Activated naive CD4-positive, alpha-beta T cell treated with anti-CD3 and anti-CD28 coated beads, Interleukin-2, amount 50 U/mL, for 16 hours (primary cell): ENCODE measurements at places on chromosomes 5 and 9.

DNA sequence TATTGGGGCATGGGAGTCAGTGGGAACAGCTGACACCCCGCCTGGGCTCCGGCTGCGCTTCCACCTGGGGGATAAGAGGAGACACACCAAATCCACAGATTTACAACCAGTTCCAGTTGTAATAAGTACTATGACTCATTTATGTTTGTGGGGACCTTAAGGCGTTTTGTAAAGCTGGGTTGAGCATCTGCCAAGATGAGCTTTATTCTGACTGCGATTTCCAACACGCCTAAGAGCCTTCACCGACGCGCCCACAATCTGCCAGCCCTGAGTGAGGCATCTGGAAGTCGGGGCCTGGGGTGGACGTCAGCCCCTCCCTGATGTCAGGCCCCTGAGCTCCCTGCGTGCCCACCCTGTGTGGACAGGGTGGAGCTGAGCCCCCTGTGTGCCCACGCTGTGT, 14.3 kb upstream of the LHX3 start:
- no peak for DNase-seq

DNA sequence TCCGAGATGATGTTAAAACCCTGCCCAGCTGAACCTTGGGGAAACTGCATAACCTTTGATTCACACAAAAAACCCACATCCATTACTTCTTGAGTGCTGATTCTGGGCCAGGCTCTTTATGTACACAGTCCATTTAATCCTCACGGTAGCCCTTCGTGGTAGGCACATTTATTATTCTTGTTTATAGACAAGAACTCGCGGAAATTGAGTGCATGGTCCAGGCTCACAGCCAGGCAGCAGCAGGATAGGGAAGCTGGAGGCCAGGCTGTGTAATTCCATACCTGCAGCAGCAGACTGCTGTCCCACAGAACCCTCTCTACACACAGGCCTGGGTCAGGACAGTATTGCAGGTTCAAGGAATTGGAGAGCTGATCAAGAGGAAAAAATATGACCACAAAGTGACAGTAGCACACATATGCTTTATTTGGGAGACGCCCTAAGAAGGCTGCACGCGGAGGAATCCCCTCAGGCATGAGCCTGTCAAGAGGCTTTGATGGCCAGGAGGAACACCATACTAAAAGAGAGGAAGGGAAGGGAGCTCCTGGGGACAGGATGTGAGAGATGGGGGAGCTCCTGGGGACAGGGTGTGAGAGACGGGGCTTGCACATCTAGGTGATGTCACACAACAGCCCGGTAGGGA, 28.4 kb upstream of the FAM120A start:
- DNase-seq, result no peak

- DNase-seq, result no peak
Observed at GRCh38 chr9:136482046-136482792, 621 bp downstream of the SEC16A start.

DNA sequence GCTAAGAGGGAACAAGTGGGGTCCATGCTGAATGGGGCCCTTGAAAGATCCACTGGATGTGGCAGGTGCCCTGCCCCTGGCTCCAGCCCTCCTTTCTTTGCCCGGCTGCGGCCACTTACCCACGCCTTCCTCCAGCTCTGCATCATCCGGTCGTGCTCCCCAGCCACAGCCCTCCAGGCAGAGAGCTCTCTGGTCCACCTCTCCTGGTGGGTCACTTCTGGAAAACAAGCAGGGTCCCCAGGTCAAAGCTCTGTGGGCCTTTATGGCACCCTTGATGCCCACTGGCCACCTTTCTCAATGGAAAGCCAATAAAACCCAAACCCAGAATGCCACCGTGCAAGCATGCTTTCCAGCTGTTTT, 45.0 kb downstream of the SECISBP2 start:
- no peak for DNase-seq

- DNase-seq, result no peak
Observed at GRCh38 chr9:14348123-14348372, 34.1 kb upstream of the NFIB start.

GRCh38 chr5:87769157-87769556, 356.4 kb upstream of the CCNH start:
- no peak for DNase-seq

- DNase-seq, result no peak
Observed at GRCh38 chr5:71734141-71734540, 15.1 kb downstream of the CARTPT start.

DNA sequence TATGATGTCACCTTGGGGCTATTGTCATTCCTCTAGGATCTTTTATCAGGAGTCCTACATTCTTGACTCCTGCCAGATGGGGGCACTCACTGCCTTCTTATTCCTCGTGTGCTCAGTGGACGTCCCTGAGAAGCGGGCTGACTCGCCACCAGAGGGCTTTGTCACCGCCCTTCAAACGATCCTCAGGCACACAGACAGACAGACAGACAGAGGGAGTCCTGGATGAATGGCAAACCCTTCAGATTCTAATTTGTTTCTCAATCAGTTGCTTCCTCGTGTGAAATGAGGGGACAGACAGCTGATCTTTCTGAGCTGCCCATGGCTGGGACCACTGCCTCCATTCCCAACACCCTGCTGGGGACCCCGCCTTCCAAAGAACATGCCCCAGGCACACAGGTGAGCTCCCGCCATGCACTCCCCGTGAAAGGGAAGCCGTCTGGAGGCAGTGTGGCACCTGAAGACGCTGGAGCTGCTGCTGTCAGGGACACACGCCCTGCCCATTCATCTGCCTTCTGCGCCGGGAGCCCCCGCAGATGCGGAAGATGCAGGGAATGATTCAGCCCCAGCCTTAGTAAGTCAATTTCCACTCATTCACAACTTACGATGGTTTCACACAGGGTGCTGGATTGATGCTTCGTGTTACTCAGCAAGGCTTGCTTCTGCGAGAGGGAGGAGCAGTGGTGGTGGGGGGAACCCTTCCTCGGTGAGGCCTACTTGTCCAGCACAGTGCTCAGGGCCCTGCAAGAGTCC, 24.9 kb upstream of the SH3PXD2B start:
- DNase-seq, result peak; percentile 53

DNA sequence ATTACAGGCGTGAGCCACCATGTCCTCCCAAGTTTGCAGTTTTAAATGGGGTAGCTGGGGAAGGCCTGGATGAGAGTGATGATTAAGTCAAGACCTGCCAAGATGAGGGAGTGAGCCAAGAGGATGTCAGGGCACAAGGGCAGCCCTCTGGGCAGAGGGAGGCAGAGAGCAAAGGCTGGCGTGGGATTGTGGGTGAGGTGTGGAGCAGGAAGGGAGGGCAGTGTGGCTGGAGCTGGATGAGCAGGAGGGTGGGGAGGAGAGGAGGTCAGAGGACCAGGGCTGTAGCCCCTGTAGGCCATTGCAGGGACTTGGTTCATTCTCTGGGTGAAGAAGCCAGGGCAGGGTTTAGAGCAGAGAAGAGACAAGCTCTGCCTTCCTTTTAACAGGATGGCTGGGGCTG, 53.7 kb upstream of the CTNNA1 start:
- DNase-seq, result no peak
